Thoracic aorta endothelial cell (primary cell): ENCODE measurements at places on chromosomes 3 and 15. TPM values are rescaled to one million over a fixed set of nuclear protein-coding genes. Genes with fewer than 3 reads are reported as not detected.

The ZBTB47 gene
- 10.0 and 11.6 TPM in 2 replicates for total RNA-seq

The ANKRD34C gene
- total RNA-seq, result not detected in 2 replicates

The ATP1B3 gene
- total RNA-seq, result 173 and 176 TPM in 2 replicates

The CRYGS gene
- total RNA-seq, result 1.7 and 2.1 TPM in 2 replicates

The IL17RC gene
- total RNA-seq, result 14.5 and 14.6 TPM in 2 replicates

The CCR8 gene
- total RNA-seq, result not detected in 2 replicates

The BTLA gene
- not detected in 2 replicates for total RNA-seq

The CDCP1 gene
- total RNA-seq, result 14.1 and 19.2 TPM in 2 replicates

The LSMEM2 gene
- not detected in 2 replicates for total RNA-seq

The LRRIQ4 gene
- total RNA-seq, result under 0.01 and 0.07 TPM in 2 replicates
